Karpas-422 (cell line): ENCODE measurements at places on chromosomes 11 and 22. TPM values are rescaled to one million over a fixed set of nuclear protein-coding genes. Genes with fewer than 3 reads are reported as not detected.
A peak's percentile ranks its signal among the peaks of the same experiment; 100 is the strongest.

DNA sequence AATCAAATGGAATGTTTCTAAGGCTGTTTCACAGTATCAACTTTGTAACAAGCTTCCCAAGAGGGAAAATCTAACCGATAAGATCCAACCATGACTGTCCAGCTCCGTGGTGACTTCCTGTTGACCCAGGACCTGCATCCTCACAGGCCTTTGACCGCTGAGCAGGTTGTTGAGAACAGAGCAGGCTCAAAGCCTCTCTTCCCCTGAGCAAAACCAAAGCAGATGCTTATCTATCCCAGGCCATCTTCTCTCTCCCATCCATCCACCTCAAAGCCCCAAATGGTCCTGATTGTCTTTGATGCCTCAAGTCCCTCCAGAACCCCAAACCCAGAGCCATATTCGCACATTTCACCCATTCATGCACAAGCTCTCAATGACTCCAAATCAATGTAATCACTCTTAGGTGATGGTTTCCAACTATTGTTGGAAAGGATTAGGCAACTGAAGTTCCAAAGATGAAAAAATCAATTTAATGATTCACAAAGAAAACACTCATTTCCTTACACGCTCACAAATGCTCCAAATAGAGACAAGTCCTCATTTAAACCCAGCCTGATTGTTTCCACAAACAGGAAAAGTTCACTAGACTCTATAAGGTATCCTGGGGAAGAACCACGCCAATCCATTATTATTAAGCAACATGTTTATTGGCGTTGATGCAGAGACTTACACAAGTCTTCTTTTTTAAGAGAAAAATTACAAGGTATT, 48.7 kb downstream of the C11orf58 start:
- no peaks in the 10 kb centered on the region for H3K27me3 ChIP-seq
- DNase-seq: no peak
- H3K27ac ChIP-seq: no peak overlapping the region
- H3K4me3 ChIP-seq: no peak overlapping the region

- H3K36me3 ChIP-seq: peaks cover 7% of the 10 kb centered on the region
- H3K27ac ChIP-seq: no peak overlapping the region; the same call in 1 of the 2 replicates
- peaks cover 28% of the 10 kb centered on the region for H3K4me1 ChIP-seq
- no peaks in the 10 kb centered on the region for H3K27me3 ChIP-seq
- no peak for DNase-seq
These were observed 30.4 kb downstream of the CBL start for GRCh38 chr11:119236490-119236889.

- no peaks in the 10 kb centered on the region for H3K27me3 ChIP-seq
- peak overlapping the region; percentile 48 for H3K27ac ChIP-seq
- H3K36me3 ChIP-seq: peaks cover 39% of the 10 kb centered on the region
These were observed 37.7 kb downstream of the EIF4ENIF1 start for GRCh38 chr22:31451709-31452571.

CTTN gene
- total RNA-seq: 143 and 198 TPM in 2 replicates

DNA sequence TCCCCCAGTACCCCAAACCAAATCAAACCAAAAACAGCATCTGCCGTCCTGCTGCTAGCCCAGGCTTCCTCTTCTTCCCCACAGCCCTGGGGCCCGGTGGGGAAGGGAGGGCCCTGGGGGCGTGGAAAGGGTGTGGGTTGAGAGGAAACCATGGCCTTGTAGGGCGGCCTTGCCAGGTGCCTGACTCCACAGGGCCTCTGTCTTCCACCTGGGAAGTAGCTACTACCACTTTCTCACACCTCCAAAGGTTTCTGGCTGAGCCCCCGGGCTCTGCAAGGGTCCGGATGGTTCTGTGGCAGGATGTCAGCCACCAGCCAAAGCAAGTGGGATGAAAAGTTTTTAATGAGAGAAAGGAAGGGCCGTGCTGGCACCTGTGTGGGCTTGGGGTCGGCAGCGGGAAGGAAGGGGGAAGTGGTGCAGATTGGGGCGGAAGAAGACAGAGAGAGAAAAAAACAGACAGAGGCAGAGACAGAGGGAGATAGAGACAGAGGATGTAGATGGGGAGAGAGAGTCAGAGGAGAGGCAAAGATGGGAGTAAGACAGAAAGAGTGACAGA, 10.5 kb downstream of the TPST2 start:
- H3K4me3 ChIP-seq: peak overlapping the region; percentile 44; the same call in 1 of the 2 replicates
- H3K4me1 ChIP-seq: peaks cover 31% of the 10 kb centered on the region
- peak; percentile 63 for DNase-seq
- H3K36me3 ChIP-seq: 0 out of 2 replicates have a peak, but pooled peaks cover 5% of the 10 kb centered on the region
- H3K27ac ChIP-seq: peak overlapping the region; percentile 85
- H3K27me3 ChIP-seq: no peaks in the 10 kb centered on the region

NOL12 gene
- total RNA-seq: 12.3 and 48.1 TPM in 2 replicates

TCN2 gene
- total RNA-seq: 0.18 and 0.93 TPM in 2 replicates

SLC35F2 gene
- total RNA-seq: 115 and 135 TPM in 2 replicates

CCDC89 gene
- total RNA-seq: 0.37 and 0.40 TPM in 2 replicates

GRCh38 chr11:46711303-46711702, 7.7 kb upstream of the F2 start:
- no peak overlapping the region for H3K4me3 ChIP-seq
- H3K27me3 ChIP-seq: no peaks in the 10 kb centered on the region
- H3K4me1 ChIP-seq: no peaks in the 10 kb centered on the region
- H3K27ac ChIP-seq: no peak overlapping the region
- no peak for DNase-seq

NCR3LG1 gene
- total RNA-seq: 26.4 and 38.6 TPM in 2 replicates

- no peaks in the 10 kb centered on the region for H3K27me3 ChIP-seq
- no peak for DNase-seq
- no peak overlapping the region for H3K27ac ChIP-seq
These were observed 113.4 kb downstream of the ZBTB16 start for GRCh38 chr11:114172871-114173444.

DNA sequence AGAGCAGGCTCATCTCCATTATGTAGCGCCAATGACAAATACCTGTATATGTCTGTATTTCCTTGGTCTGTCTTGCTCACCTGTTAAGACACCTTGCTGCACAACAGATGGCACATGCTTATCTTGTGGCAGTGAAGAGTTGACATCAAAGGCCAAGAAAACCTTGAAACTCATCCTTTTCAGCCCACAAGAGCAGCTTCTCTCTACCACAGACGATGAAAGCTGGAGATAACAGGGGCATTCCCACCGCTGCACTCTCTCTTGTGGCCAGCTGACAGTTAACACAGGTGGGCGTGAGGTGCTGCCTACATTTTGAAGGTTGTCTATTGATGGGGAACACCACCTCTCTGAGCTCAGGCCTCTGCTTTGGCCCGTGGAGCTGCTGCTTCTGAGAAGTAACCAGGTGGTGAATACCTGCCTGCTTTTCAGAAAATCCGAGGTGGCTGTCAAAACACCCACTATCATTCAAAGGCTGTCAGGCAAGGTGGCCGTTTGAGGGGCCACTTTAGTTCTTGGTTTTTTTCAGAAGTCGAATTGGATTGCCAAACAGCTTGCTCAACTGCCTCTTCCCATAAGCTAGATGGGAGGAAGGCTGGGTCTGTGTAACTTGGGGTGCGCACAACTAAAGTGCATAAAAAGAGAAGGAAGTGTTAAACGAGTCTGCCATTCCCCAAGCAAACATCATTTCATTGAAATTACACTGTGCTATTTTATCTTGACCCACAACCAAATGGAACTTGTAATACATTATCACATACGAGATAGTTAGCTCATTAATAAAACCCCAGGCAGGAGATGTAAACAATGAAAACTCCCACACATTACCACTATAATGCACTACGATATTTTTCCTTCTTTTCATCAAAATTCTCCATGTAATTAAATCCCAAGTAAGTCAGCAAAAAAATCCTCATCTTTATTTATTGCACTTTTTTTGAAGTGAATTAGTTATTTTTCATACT, 87.1 kb upstream of the RAG2 start:
- no peaks in the 10 kb centered on the region for H3K27me3 ChIP-seq
- no peak for DNase-seq
- no peaks in the 10 kb centered on the region for H3K4me1 ChIP-seq
- H3K4me3 ChIP-seq: no peak overlapping the region
- H3K36me3 ChIP-seq: no peaks in the 10 kb centered on the region

- no peak overlapping the region for H3K4me3 ChIP-seq
- H3K36me3 ChIP-seq: no peaks in the 10 kb centered on the region
- peak; percentile 77 for DNase-seq
These were observed 12.1 kb downstream of the PLAAT5 start for GRCh38 chr11:63478896-63479295.

ARRB1 gene
- not detected in 2 replicates for total RNA-seq

- H3K27me3 ChIP-seq: no peaks in the 10 kb centered on the region
- no peaks in the 10 kb centered on the region for H3K4me1 ChIP-seq
- no peak overlapping the region for H3K4me3 ChIP-seq
- DNase-seq: no peak
- H3K36me3 ChIP-seq: no peaks in the 10 kb centered on the region
- no peak overlapping the region for H3K27ac ChIP-seq
These were observed 1184.5 kb downstream of the BRD1 start for GRCh38 chr22:48643066-48643731.

HTR3A gene
- total RNA-seq: 242 and 254 TPM in 2 replicates

DNA sequence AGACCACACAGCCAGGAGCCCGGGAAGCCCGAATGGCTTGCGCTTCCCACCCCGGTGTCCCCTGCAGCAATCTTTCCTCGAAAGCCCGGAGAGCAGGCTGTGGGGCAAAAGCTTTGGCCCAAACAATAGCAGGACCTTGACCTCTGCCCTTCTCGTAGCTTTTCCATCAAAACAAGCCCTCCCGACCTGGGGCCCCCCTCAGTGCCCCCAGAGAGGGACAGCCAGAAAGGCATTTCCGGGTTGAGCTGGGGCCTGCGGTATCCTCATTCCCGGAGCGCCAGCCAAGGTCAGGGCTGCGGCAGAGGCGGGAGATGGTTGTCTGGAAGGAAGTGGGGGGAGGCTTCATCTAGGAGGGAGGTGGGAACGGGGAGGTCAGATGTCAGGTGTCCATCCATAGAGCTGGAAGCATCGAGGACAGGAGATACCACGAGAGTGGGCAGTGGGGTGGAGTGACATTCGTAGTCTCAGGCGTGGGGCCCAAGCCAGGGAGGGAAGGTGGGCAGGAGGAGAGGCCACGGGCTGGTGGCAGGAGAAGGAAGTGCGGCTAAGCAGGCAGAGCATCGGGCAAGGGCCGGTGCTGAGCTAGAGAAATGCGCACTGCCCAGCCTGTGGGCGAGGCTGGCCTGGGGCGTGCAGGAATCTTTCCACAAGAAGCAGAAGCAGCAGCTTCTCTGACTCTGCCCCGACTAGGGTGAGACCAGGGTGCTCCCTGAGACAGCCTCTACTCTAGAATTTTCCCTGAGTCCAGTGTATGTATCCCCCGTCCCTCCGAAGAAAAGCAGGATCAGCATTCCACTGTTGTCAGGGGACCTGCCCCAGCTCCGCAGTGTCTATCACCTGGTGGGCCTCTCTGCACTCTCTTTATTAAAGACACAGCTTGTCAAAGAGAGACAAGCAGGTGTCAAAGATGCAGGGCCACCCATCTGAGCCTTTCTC, 14.3 kb downstream of the PDGFB start:
- H3K4me3 ChIP-seq: no peak overlapping the region
- H3K36me3 ChIP-seq: no peaks in the 10 kb centered on the region
- no peaks in the 10 kb centered on the region for H3K27me3 ChIP-seq

- no peaks in the 10 kb centered on the region for H3K27me3 ChIP-seq
- H3K4me3 ChIP-seq: no peak overlapping the region
These were observed 38.2 kb upstream of the BLID start for GRCh38 chr11:122154227-122154626.

SHISAL1 gene
- total RNA-seq: not detected in 2 replicates

OR52B2 gene
- total RNA-seq: 0.26 TPM in 1 of 2 replicates, not detected in the other

DNAJB7 gene
- total RNA-seq: not detected in 2 replicates

DNA sequence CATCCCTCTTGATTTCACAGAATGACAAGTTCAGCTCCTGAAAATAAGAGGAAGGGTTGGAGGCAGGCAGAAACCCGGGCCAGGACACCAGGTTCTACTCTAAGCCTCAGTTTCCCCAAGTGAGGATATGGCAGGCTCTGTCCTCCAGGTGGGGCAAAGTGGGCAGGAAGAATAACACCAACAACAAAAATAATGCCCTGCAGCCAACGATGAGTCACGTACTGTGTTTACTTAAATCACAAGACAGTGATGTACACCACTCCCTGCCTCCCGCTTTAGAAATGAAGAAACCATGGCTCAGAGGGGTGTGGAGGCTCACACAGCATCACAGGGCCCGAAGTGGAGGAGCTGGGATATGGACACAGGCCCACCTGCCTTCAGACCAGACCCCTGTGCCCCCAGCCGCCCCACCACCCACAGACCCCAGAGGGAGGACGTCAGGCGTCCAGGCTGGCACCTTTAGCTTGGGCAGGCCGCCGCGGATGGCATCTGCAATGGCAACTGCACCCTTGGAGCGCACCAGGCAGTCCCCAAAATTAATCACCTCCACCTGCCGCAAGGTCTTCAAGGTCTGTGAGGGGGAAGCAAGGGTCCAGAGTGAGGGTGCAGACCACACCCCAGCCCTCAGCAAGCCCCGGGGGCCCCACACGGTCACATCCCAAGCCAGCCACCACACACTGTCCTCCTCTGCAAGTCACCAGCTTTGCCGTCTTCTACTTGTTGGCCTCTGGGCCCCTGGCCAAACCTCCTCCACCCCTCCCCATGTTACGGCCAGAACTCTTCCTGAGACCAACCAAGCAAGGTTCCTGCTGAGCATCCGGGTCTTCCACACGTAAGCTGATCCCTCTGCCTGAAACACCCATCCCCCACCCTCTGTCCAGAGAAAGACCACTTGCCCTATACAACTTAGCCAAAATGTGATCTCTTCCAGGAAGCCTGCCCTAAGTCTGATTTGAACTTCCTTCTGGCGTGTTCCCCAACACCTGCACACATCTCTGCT, 15.8 kb upstream of the CHADL start:
- peaks cover 30% of the 10 kb centered on the region for H3K36me3 ChIP-seq
- no peak overlapping the region for H3K27ac ChIP-seq
- no peak overlapping the region for H3K4me3 ChIP-seq
- no peak for DNase-seq
- H3K27me3 ChIP-seq: no peaks in the 10 kb centered on the region
- H3K4me1 ChIP-seq: no peaks in the 10 kb centered on the region

DNA sequence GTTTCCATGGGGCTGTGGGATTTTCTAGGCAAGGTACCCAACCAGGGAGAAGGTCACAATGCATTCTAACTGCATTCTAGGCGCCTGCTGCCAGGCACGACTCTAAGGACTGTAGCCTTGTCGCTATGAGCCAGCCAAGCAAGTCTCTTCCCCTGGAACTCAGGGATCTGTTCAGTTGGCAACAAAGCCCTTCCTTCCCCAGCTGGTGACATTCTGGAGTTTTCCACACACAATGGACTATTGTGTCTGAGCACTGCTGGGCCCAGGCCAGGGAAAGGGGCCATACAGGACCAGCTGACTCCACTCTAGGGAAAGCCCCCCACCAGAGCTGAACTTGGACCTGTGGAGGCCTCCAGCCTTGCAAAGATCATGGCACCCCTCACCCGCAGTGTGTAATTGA, 116.8 kb downstream of the RRAS2 start:
- no peaks in the 10 kb centered on the region for H3K27me3 ChIP-seq
- H3K36me3 ChIP-seq: no peaks in the 10 kb centered on the region
- DNase-seq: no peak

- no peak overlapping the region for H3K4me3 ChIP-seq
- H3K27ac ChIP-seq: no peak overlapping the region
- no peak for DNase-seq
- H3K36me3 ChIP-seq: no peaks in the 10 kb centered on the region
- H3K27me3 ChIP-seq: no peaks in the 10 kb centered on the region
These were observed 504.6 kb upstream of the B3GAT1 start for GRCh38 chr11:134916421-134917213.

SIDT2 gene
- 18.6 and 30.6 TPM in 2 replicates for total RNA-seq

- peaks cover 6% of the 10 kb centered on the region for H3K4me1 ChIP-seq
- DNase-seq: no peak
- H3K36me3 ChIP-seq: no peaks in the 10 kb centered on the region
- no peak overlapping the region for H3K4me3 ChIP-seq
- no peak overlapping the region for H3K27ac ChIP-seq
- no peaks in the 10 kb centered on the region for H3K27me3 ChIP-seq
These were observed 179.0 kb upstream of the NECTIN1 start for GRCh38 chr11:119907878-119908572.
